Myocyte (in vitro differentiated cells): ENCODE measurements at places on chromosomes 1 and 21. TPM values are rescaled to one million over a fixed set of nuclear protein-coding genes. Genes with fewer than 3 reads are reported as not detected.

Gene SERPINC1
- not detected in 2 replicates for total RNA-seq

Gene VAV3
- 1.4 and 1.8 TPM in 2 replicates for total RNA-seq

Gene CNIH3
- total RNA-seq = 6.3 and 14.7 TPM in 2 replicates

Gene OTUD7B
- 13.4 and 14.9 TPM in 2 replicates for total RNA-seq

Gene LHX8
- total RNA-seq = not detected in 2 replicates

Gene HAPLN2
- not detected in 2 replicates for total RNA-seq

Gene E2F2
- total RNA-seq = 0.13 and 0.16 TPM in 2 replicates

Gene RXFP4
- total RNA-seq = not detected in 2 replicates

Gene RSPH1
- not detected in 2 replicates for total RNA-seq

Gene PEAR1
- total RNA-seq = 0.05 TPM in 1 of 2 replicates, not detected in the other

Gene AKR7A3
- 0.19 and 0.52 TPM in 2 replicates for total RNA-seq

Gene CNR2
- total RNA-seq = not detected in 2 replicates

Gene CLDN19
- not detected in 2 replicates for total RNA-seq

Gene PRELP
- total RNA-seq = 0.11 and 0.31 TPM in 2 replicates

Gene FNDC5
- total RNA-seq = 392 and 577 TPM in 2 replicates

Gene ZFP69
- 1.8 and 2.4 TPM in 2 replicates for total RNA-seq

Gene S100A2
- 6.4 and 7.1 TPM in 2 replicates for total RNA-seq

Gene UQCRHL
- 1.5 and 1.6 TPM in 2 replicates for total RNA-seq

Gene RXRG
- total RNA-seq = 0.08 TPM in 1 of 2 replicates, not detected in the other

Gene TMCO2
- not detected in 2 replicates for total RNA-seq

Gene NTMT2
- not detected in 2 replicates for total RNA-seq

Gene CASZ1
- 11.6 and 20.8 TPM in 2 replicates for total RNA-seq

Gene EXO1
- total RNA-seq = 0.21 and 1.3 TPM in 2 replicates

Gene ITGB2
- 2.2 and 3.2 TPM in 2 replicates for total RNA-seq
